ENCODE measurements at places on chromosomes 6 and 20.

DNA sequence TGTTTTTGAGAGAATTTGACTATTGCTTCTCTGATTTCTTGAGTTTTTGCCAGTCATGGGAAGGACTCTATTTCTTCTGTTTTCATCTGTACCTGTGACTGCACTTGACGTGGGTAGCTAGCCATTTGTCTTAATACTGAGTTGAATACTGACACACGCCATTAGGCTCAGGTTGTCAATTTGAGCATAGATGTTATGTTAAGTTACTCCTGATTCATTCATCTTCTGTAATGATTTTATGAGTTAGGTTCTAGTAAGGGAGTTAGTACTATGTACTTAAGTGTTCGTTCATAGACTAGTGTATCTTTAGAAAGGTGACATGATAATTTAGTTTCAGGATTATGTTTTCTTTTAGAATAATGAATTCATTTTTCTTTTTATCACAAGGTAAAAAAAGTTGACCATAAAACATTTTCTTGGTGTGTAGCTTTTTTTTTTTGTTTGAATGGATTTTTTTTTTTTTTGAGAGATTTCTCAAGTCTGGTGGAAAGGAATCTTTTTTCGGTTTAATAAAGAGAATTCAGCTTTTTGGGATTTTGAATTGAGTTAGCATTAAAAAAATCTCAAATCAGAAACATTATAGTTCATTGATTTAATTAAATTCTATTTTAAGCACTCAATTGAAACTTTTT is 1.7 kb downstream of the AFDN start:
- no peak for DNase-seq

DNA sequence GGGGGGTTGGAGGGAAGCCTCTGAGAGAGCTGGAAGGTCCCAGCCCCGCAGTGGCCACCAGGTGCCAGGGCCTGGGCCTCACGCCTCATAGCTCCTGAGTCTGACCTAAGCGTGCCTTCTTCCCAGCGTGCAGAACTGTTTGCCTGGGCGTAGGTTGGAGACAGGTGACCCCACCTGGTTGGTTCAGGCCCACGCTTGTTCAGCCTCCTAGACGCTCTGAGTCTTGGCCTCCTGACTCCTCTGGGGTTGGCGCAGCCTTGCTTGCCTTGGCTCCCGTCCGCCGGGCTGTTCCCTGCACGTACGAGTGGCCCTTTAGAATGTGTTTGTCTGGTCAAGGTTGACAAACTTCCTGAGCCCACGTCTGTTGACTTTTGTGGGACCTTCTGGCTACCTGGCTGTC is 70.8 kb downstream of the EYA2 start:
- DNase-seq, result no peak

DNA sequence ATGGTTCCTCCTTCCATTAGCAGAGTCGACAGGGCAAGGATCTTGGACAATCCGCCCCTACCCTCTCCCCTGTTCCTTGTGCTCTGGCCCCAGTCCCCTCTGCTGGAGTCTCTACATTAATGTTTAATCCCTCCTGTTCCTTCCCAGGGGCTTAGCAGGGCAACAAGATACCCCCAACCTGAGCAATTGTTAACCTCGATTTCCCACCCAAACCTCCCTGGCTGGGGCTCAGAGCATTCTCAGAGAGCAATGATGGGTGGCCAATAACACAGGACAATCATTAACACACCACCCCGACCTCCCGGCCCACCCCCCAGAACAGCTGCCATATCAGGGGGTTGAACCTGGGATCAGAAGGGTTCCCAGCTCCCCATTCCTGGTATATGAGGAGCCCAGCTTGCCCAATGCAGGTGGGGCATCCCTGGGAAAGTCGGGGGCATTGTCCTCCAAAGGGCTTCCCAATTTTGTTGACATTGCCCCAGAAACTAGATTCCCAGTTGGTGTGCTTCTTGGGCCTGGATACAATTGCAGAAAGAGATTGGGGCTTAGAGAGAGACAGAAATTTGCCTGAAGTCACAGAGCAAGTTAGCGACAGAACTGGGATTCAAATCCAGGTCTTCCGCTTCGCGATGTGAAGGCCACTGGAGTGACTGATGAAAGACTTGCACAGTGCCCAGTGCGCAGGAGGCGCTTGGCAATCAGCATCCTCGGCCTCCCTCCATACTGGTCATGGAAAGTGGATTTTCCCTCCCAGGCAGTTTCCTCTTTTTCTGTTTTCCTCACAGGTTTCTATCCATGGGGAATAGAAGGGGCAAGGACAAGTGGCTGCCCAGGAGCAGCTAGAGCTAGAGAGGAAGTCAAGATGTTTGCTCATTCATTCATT is 59.6 kb upstream of the TTPAL start:
- DNase-seq, result no peak

GRCh38 chr6:169802790-169803189 is 51.4 kb downstream of the ERMARD start:
- DNase-seq, result no peak

DNA sequence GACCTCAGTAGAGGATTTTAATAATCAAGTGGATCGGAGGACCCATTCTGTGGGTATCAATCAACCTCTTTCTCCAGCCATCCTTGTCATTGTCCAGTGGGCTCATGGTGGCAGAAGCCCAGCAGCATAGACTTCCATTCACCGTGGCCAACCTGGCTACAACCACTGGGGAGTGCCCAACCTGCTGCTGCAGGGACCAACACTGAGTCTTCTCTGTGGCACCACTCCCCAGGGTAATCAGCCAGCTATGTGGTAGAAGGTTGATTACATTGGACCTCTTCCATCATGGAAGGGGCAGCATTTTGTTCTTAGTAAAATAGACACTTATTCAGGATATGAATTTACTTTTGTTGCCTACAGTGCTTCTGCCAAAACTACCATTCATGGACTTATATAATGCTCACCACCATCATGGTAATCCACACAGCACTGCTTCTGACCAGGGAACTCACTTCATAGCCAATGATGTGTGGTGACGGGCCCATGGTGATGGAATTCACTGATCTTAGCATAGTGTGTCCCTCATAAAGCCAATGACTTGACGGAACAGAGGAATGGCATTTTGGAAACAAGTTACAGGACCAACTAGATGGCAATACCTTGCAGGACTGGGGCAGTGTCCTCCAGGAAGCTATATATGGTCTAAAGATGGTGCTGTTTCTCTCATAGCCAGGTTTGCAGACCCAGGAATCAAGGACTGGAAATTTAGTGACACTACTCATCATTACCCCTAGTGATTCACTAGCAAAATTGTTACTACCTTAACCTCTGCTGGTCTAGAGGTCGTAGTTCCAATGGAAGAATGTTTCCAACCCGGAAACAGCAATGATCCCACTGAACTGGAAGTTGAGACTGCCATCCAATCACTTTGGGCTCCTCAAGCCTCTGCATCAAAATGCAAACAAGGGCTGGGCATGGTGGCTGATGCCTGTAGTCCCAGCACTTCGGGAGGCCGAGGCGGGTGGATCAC is 7.6 kb downstream of the CD24 start:
- no peak for DNase-seq

- no peak for DNase-seq
Observed at GRCh38 chr6:104884867-104885517, 25.3 kb upstream of the HACE1 start.

DNA sequence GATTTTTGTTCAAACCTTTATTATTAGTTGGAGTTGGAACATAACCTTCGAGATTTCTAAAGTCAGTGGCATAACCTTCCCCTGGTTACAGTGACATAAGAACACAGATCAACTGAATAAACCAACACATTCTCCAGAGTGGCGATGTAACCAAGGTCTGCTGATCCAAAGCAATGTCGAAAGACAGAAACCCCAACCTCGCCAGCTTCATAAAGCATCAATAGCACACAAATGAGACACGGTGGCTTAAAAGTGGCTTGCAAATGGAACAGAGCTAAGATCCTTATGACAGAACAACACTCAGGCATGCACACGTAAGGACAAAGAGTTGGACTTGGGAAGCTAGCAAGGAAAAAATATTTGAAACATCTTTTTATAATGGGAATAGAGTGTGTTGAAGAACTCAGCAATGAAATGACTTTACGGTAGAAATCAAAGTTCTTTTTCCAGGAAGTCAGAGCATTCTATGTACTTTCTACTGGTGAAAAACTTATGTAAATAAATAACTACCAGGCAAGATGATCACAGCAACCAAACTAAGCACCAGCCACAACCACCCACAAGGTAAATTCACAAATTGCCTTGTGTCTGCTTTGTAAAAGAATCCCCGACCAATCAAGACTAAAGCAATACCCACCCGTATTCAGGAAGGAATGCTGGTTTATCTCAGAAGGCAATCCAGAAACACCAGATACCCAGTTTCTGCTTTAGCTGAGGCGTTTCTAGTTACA is 61.0 kb upstream of the NHSL1 start:
- DNase-seq, result peak; percentile 75

DNA sequence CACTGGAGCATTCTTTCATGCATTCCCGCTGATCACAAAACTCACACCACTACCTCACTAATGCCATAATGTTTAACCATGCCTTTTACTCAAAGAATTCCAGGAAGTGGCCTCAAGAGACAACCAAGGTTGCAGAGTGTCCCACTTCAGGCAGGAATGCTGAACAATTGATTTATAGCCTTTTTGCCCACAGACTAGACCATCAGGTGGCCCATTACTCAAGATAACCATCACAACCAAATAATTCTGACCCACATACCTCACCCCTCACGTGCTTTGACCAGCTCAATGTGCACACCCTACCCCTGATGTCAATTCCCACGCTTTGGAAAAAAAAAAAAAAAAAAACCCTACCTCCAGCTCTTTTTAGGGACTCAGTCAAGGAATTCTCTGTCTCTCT is 220.6 kb upstream of the UFL1 start:
- DNase-seq, result no peak

DNA sequence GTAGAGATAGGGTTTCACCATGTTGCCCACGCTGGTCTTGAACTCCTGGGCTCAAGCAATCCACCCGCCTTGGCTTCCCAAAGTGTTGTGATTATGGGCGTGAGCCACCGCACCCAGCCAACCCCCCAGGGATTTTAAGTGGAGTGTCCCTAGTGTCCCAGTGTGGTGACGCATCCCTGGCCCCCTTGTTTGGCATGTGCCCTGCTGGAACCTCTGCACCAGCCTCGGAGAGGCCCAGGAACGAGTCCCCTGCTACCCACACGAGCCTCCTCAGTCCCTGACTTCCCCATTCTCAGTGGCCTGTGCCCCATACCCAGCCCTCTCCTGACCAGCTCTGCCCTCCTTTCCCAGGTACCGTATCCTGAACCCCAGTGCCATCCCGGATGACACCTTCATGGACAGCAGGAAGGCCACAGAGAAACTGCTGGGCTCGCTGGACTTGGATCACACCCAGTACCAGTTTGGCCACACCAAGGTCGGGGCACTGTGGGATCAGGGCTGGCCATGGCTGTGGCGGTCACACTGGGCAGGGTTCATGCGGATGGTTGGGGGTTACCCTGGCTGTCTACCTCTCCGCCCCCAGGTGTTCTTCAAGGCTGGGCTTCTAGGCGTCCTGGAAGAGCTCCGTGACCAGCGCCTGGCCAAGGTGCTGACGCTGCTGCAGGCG is 37.2 kb downstream of the MYH7B start:
- no peak for DNase-seq

GRCh38 chr20:11895861-11896387 is 21.8 kb upstream of the BTBD3 start:
- no peak for DNase-seq

DNA sequence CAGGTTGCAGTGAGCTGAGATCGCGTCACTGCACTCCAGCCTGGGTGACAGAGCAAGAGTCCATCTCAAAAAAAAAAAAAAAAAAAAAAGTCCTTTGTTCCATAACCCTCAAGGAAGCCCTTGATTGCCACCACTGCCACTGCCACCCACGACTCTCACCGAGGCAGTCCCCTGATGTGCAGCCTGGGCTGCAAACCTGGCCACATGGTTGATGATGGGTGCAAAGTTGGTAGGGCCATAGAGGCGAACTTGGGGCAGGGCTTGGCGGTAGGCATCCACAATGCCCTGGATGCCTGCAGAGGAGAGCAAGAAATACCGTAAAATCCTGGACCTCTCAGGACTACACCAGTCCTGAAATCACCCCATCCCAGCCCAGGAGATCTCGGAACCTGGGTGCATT is 11.5 kb downstream of the SPAG4 start:
- no peak for DNase-seq
